ENCODE measurements at places on chromosomes 7 and 10.

DNA sequence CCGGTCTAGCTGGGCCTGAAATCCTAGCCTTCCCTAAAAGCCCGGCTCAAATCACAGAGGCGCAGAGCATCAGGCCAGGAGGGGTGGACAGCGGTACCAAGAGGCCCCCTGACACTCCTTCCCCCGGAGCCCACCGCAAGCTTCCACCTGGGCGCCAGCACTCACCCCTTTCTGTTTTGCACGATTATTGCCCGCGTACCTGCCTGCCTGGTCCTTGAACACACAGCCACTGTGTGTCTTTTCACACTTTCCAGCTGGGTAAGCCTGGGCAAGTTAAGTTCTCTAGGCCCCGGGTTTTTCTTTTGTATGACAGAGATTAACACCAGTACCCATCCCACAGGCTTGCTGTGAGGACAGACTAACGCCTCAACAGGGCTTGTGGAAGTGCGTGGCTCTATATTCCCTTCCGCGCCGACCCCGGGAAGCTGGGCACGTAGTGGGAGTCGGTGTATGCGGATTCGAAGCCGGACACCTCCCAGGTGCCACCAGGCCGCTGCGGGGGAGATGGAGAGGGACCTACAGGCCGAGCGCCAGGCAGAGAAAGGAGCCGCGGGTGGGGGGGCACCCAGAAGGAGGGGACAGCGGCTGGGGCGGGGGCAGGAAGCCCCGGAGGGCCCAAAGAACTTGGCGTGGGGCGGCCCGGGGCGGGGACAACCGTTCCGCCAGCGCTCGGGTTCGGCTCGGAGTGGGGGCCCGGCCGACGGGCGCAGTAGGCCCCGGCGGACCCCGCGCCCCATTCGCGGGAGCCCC is 792 bp downstream of the ZNF746 start:
- DNase-seq = no peak

DNA sequence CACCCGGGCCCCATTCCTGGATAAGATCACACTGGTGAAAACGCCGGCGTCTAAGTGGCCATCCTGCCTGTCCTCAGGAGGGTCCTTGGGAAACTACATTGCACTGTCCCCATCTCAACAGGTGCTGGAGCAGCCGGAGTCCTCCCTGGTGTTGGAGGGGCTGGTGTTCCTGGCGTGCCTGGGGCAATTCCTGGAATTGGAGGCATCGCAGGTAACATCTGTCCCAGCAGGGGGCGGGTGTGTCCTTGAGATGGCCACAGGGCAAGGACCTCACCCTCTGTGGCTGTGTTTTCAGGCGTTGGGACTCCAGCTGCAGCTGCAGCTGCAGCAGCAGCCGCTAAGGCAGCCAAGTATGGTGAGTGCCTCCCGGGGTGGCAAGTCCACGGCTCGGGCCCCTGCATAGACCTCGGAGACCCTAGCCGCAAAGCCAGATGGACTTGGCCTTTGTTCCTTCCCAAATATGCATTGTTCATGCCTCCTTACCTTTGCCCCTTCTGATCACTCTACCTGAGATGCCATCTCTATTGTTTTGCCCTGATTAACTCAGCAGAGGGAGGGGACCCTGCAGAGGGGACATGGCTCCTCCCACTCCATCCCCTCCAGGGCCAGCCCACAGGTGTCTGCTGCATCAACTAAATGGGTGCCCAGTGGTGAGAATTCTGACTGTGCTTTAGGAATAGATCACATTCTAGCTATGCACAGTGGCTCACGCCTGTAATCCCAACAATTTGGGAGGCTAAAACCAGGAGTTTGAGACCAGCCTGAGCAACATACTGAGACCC is 23.8 kb downstream of the ELN start:
- no peak for DNase-seq

- no peak for DNase-seq
These were observed 7.0 kb upstream of the MYO1G start for GRCh38 chr7:44985900-44986217.

- DNase-seq = no peak
These were observed 27.0 kb downstream of the DLD start for GRCh38 chr7:107917763-107918651.

DNA sequence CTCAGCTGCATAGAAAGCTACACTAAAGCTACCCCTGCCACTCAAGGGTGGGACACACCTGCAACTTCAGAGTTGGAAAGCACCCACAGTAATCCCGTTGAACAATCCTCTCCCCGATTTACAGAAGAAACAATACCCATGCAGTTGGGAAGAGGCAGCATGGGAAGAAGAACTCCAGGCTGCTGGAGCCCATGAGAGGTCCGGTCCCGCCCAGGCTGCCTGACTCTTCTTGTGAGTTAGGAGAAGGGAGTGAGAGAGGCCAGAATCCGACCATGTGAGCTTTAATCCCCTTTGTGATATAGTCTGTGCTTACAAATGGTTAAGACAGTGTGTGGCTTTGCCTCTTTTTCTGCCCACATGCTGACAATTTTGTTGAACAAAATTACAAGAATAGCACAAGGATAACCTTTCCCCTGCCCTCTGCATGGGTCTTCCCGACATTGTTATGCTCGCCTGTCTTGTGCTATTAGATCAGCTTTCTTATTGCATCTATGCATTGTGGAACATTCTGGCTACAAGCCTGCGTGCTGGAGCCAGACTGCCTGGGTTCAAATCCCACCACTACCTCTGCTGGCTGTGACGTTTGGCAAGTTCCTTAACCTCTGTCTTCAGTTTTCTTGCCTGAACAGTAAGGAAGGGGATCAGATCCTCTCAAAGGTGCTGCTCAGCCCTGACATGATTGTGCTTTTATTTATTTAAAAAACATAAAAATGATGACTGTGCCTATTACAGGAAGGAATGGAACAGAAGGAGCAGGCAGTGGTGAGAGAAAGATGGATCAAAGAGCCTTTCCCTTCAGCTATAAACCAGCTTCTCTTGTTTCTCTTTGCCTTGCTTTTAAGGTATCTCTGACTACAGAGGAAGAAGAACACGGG is 56.0 kb downstream of the BPGM start:
- DNase-seq = no peak

DNA sequence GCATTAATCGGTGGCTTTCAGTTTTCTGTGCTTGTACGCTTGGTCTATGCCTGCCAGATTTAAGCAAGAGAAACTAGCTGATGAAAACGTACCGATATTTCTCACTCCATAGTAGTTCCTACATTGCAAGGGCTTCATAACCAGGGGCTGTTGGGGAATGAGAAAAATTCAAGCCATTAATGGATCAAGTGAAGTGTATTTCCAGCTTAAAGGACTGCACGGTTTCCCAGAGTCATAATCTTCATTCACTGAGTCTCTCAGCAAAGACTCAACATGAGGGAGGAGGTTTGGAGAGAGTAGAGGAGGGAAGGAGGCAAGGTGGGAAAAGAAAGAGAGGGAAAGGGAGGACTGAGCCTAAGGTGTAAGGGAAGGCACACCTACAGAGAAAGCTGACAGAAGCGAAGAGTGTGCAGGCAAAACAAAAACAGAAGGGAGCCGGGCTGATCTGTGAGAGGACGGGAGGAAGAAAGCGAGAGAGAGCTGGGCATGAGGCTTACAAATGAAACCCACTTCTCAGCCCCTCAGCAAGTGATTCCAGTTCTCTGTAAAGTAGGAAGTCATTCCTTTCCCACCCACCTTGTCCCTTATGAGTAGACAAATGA is 625 bp downstream of the GIMAP2 start:
- DNase-seq = no peak
